ENCODE measurements at places on chromosomes 5 and 9.
A peak's percentile ranks its signal among the peaks of the same experiment; 100 is the strongest.

DNA sequence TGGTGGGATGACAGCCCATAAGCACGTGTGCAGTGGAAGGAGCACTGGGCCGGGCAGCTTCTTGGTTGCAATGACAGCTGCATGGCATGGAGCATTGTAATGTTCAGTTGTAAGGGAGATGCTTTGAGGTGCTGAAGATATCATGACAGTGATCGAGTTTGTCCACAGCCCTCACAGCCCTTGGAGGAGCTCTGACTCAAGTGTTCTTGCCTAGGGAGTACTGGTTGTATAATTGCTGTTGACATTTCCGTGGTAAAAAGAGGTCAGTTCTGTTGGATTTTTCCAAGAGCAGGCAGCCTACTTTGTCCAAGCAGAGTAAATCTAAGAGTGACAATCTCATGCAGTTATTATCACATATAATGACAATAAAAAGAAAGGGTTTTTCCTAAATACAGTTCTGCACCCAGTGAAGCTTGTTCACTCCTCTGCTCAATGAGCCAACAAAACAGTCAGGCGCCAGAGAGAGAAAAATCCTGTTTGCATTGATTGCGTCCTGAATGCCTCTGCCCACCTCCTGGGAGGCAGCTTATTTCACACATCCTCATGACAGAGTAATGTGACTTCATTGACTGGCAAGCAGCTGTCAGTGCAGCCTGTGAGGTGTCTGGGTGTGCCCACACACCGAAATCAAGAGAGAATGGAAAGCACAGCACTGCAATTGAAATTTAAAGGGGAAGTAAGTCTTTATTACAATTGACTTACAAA lies 248.0 kb downstream of the NTRK2 start:
- DNase-seq, result no peak

DNA sequence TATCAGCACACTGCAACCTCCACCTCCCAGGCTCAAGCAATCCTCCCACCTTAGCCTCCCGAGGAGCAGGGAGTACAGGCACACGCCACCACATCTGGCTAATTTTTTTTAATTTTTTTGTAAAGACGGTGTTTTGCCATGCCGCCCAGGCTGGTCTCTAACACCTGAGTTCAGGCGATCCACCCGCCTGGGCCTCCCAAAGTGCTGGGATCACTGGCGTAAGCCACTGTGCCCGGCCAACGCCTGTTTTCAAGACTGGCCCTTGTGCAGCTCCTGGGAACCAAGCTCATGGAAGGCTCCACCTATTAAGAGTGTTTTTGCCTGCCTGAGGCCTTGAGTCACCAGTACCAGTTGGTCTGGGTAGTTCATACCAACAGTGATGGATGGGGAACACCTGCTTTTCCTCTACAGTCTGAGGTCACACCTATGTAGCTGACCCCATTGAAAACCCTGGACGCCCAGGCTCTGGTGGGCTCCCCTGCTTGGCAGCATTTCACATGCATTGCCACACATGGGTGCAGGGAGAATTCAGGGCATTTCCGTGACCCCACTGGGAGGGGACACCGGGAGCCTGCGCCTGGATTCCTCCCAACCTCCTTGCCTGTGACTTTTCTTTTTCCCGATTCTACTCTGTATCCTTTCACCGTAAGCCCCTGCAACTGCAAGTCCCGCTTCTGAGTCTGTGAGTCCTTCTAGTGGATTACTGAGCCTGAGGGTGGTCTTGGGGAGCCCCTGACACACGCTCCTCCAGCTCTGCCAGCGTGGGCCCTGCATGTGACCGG lies 63.5 kb downstream of the ZNF354C start:
- DNase-seq, result no peak

DNA sequence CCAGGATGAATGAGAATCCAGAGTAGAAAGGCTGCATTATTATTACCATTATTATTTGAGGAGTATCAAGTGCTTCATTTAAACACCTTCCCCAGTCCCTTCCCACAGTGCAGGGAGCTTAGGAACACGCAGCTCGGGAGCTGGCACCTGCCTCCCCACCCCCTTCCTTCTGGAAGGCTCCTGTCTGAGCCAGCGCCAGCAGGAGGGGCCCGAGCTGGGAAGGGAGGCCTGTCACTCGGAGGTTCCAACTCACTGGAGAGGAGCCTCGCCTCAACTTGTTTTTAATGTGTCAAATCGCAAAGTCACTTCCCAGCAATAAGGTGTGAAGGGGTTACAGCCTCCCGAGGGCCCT lies 156.4 kb upstream of the IRX4 start:
- DNase-seq, result no peak

GRCh38 chr5:9431496-9432258 lies 114.2 kb downstream of the SEMA5A start:
- DNase-seq, result peak; percentile 24

GRCh38 chr9:108410161-108410560 lies 445.6 kb downstream of the ACTL7B start:
- no peak for DNase-seq

DNA sequence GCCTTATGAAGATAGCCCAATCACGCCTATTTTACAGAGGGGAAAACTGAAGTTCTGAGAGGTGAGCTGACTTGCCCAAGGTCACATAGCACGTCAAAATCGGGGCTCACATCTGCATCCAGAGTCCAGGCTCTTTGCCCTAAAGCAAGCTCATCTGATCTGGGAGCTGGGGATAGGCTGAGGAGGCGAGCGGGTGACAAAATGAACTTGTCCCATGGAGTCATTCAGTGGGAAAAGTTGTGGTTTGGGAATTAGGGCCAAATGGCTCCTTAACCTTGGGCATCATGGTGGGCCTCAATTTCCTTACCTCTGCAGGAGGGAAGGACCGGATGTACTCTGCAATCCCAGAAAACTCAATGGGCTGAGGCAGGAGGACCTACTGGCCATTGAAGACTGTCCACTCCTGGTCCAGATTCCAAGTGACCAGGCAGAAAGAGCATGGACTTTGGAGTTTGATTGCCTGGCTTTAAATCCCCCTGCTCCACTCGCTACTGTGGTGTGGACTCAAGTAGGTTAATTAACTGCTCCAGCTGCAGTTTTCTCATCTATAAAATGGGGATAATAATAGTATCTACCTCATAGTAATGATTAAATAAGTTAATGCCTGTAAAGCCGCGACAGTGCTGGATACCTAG lies 160.4 kb downstream of the RGS3 start:
- no peak for DNase-seq

- DNase-seq, result no peak
Observed at GRCh38 chr9:124271660-124272059, 13.9 kb downstream of the NEK6 start.

DNA sequence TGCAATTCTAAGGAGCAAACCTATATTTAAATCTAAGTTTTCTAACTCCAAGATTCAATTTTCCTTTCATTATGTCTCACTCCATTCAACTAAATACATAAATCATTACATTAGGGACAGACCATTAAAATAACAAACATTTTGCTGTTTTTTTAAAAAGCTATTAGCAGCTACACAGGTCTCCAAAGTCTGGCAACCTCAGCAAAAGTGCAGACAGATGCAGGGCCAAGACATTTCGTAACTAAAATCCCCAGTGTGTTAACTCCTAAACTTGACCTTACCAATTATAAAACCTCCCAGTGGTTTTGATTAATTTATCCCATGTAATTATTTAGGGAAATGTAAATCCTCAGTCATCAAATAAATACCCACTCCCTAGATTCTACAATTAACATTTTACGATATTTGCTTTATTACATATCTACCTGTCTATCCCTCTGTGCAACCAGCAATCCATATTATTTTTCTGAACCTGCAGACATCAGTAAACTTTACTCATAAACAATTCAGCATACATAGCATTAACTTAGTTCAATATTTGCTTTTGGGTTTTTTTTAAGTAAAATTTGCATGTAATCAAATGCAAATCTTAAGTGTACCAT lies 64.7 kb downstream of the RGS7BP start:
- no peak for DNase-seq

DNA sequence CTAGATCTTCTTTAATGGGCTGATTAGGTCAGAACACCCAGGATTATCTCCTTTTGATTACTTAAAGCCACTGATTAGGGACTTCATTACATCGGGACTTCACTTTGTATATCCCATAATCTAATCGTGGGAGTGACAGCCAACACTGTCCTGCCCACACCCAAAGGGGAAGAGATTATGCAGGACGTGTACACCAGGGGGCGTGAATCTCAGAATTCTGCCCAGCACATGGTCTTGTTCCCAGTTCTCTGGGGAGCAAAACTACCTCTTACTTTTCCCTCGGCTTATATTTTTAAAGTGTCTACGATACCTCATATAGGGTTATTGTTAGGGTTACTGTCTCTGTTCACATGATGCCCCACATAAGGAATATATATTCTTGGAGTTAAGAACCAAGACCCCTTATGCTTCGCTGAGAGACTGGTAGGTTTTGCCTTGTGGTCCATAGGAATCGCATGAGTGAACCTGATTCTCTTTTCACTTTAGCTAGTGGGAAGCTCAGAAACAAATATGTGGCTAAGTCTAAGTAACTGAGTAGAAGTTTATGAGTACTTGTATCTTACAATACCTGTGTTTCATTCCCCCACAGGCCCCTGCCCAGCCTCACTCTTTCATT lies 192.7 kb downstream of the GNA14 start:
- no peak for DNase-seq

Measured in choroid plexus epithelial cell (primary cell).